ENCODE measurements at places on chromosomes 2 and 18.

- peak; percentile 68 for DNase-seq
Measured at GRCh38 chr2:223815186-223815883, 22.0 kb downstream of the AP1S3 start.

DNA sequence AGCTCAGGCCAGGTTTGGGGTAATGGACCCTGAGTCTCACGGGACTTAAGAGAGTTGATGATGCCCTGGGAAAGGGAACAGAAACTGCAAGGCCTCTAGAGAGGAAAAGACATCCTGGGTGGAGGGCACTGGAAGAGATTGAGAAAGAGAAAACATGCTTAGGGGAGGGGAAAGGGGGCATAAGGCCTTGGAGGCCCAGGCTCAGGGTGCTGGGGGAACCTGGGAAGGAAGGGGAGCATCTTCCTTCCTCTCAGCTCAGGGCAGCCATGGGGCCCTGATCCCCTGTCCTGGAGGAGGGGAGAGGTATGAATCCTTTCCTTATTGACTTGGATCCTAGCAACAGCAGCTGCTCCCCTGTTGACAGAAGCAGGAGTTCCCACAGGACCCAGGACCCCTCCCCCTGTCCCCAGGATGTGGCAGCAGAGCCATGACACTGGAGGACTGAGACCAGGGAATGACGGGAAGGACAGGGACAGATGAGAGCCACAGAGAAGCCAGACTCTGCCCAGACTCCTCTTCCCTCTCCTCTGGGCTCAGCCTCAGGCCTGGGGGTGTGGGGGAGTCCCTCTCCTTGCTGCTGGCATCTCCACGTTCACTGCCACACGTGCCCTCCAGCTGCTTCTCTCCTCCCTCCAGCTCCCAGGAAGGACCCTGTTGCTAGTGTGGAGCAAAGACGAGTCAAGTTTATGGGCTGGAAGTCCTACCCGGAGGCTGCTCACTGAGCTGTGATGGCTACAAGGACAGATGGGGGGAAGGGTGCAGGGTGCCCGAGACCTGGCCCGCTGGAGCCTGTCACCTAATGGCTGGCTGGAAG lies 815 bp downstream of the GPBAR1 start:
- no peak for DNase-seq

DNA sequence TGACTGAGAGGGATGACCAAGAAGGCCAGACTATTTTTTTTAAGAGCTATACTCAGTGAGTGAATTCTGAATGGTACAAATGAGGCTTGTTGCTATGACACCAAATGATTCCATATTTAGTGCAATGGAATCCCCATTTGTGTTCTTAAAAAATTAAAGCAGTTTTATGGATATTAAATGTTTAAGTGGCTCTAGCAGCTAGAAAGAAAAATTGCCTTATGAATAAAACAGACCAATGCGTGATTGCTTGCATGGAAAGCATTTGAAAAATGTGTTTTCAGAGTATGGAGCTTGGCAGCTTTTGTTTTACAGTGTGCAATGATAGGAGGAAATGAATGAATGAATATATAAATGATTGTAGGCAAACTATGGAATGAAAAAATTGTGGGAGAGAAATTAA lies 238.8 kb upstream of the DPP10 start:
- DNase-seq, result no peak

- no peak for DNase-seq
Measured at GRCh38 chr2:10208736-10209135, 86.2 kb downstream of the RRM2 start.

- no peak for DNase-seq
Measured at GRCh38 chr2:232927793-232928550, 57.9 kb downstream of the SNORC start.

GRCh38 chr2:118177884-118178283 lies 89.6 kb downstream of the INSIG2 start:
- DNase-seq, result no peak

DNA sequence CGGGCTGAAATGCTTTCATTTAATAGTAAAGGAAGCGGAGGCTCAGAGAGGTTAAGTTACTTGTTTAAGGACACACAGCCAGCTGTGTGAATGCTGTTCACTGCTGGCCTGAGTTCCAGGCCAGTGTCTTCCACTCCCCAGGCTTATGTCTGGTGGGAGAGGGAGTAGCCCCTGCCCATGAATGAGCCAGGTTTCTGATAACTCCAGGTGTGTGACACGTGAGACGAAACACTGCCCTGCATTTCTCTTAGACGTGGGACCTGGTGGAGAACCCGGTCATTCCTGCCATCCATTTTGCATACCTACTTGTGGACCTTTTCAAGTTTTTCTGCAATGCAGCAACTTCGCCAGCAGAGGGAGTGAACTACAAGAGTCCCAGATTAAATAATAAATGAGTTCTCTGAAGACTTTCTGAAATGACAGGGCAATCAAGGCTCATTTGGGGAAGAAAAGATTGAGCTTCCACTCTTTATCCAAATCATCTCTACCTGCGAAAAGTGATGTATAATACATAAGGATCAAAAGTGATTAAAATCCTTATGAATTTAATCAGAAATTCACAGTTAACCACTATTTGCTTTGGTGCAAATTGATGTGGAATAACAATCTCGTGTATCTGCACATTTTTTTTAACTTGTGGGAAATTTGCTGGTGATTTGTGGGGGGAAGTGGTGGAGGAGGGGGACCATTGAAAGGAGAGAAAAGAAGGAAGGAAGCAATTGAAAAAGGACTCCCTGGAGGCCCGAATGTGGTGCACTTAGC lies 79.4 kb upstream of the ASB18 start:
- DNase-seq, result peak; percentile 72

DNA sequence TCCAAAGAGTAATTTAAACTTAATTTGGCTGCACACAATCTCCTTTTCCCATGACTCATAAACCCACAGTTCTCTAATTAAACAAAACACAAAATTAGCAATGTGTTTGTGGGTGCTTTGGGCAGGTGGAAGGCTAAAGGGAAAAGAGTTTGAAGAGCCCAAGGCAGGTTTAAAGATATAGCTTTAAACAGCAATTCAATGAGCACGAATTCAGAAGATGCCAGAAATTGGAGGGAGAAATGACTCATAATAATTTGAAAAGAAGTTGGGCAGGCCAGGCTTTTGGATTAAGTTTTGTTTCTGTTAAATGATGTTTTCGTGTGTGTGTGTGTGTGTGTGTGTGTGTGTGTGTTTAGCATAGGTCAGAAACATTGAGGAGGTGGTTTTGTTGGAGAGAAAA lies 594.8 kb upstream of the ZEB2 start:
- no peak for DNase-seq

DNA sequence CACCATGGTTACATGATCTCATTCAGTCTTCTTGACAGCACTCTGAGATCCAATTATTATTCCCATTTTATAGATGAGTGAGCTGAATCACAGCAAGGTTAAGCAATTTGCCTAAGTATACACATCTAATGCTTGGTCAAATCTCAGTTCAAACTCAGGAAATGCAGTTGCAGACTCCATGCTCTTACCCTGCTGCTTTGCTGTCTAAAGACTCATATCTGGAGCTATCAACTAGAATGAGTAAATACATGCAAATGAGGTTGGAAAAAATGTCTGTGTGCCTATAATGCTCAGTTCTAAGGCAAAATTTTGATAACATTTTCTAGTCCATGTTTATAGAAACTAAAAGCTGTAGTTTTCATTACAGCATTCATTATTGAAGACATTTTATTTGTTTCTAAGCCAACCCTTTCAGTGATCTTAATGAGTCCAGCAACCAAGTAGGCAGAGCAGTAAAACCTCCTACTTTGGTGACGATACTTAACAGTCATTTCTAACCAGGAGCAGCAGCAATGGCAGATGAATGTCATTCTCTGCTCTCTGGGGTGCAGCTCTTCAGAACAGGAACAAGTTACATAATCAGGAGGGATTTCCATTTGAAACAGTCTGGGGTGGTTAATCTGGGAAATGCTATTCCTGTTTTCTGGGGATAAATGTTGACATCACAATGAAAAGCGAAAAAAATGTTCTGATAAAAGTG lies 396.8 kb upstream of the UBE2E3 start:
- no peak for DNase-seq

DNA sequence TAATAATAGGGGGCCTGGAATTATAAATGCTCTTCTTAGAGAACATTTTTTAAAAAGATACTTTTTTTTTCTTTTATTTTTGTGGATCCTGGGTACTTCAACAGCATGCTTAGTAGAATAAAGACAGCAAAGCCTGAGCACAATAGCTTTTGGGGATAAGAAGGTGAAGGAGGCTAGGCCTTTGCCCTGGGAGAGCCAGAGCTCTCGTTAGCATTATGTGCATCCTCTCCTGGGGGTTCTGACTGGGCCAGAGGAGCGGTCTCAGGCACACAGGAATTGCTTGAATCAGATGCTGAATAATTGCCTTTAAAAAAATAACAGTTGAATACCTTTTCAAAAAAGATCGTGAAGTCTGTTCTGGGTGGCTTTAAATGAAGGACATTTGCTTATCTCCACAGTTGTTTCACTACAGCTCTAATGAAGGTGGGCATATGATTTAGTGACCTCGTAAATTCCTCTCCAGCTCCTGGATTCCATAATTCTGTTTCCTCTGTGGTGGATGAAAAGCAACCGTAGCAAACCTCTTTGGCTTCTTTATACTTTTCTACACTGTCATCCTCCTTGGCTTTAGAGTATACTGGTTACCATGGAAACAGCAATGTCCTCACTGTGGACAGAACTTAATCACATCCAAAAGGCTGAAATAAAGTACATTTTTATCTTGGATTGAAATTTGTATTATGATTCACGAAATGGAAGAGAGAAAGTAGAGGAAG lies 133.8 kb downstream of the MAIP1 start:
- DNase-seq, result no peak

DNA sequence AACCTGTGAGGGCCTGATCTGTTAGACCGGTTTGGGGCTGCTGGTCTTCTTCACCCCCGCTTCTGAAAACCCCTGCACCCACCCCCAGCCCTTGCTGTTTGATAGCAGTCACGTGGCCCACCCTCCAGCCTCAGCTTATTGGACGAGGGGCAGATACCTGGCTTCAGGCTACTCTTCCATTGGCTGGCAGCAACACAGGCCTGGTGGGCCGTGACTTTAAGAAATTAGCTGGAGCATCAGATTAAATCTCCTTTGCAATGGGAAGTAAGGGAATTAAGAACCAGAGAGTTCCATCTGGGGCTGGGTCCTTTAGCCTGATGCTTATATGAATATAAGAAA lies 107.3 kb downstream of the KLHL29 start:
- no peak for DNase-seq

DNA sequence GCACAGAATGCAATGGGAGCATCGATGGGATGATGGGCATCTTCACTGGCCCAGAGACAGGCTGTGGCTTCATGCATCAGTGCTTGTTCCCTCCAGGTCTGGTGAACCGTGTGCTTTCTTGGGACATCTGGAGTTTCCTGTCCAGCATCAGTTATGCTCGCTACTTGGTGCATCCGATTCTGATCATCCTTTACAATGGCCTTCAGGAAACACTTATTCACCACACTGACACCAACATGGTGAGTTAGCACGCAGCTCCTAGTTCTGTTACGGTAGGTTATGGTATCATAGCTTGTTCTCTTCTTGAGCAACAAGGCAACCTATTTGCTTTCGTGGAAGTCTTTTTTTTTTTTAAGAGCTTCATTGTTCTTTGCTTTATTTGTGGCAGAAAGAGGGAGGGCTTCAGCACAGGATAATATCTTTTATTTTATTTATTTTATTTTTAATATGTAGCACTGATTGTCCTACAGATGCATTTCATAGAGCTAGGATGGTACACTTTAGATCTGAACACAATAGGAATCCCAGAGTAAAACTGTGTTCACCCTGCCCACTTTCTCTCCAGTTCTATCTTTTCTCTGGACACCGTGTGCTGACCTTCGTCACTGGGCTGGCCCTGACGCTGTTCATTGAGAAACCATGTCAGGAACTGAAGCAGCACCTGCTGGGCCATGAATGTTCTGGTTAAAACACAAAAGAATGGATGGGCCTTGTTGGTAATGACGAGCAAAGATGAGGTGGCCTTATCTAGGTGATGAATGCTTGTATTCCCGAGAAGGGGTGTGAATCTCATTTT lies 71.2 kb upstream of the SEC11C start:
- DNase-seq, result no peak

- no peak for DNase-seq
Measured at GRCh38 chr2:151192681-151193080, 69.0 kb downstream of the RBM43 start.

DNA sequence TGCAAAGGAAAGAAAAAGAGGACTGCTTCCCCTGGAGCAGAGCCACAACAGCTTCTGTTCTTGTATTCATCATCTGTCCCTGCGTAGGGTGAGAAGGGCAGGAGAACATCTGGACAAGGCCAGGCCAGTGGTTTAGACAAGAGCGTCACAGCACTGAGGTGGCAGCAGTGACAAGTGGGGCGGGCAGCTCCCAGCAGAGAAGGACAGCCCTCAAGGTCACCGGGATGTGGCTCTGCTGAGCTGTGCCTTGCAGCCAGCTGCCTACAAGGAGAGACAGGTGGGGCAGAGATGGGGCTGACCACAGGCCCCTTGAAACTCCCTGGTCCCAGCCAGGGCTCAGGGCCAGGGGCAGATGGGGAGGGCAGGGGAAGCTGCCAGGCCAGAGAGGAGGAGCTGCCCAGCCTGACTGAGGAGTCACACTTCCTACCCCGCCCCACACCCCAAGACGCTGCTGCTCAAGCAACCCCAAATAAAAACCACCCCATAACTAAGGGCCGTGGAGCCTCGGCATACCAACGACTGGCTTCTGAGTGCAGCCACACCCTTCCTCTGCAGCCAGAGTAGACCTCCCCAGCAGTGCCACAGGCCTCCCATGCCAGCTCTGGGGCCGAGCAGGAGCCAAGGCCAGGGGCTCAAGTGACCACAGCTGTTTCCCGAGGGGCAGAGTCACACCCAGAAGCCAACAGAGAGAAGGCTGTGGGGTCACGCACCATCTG lies 5.4 kb downstream of the RAB11FIP5 start:
- no peak for DNase-seq

GRCh38 chr2:202847693-202848524 lies 23.7 kb downstream of the ICA1L start:
- DNase-seq, result no peak

GRCh38 chr2:43313642-43314017 lies 87.2 kb upstream of the ZFP36L2 start:
- no peak for DNase-seq

DNA sequence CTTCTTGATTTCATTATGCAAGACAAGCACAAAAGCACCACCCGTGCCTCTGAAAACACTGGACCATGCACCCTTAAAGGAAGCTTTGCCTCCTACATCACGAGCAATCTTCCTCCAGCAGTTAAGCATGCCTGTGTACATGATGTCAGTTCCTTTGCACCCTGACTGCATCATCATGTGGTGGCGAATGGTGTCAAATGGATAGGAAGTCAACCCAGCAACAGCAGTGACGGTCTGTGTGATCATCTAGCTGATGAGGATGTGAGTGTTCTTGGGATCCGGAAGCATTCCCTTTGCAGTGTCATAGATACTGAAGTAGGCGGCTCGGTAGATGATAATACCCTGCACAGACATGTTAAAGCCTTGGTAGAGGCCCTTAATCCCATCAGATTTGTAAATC lies 240.7 kb upstream of the FAM98A start:
- DNase-seq, result no peak

Measured in hepatic stellate cell (primary cell).